ENCODE measurements at places on chromosomes 3 and 15.

DNA sequence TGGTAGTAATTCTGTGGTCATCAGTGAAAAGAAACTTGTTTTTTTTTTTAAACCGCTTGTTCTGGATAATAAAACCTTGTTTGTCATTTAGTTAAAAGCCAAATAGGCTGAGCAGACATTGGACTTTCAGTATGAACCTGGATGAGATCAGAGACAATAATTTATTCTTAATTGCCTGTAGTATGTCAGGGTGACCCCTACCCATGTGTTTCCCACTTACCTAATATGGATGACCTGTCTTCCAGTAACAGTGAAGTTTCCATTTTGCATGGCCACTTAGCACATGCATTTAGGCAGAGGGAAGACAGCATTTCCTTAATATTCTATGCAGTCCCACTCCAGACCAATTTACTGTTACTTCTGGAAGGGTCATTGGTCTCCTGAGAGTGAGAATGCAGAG is 87.6 kb upstream of the CFAP20DC start:
- DNase-seq = no peak

GRCh38 chr15:29278436-29279105 is 8.9 kb upstream of the NSMCE3 start:
- DNase-seq = no peak

GRCh38 chr3:42718338-42718737 is 15.7 kb upstream of the HHATL start:
- DNase-seq = no peak

- no peak for DNase-seq
These were observed 273.0 kb upstream of the COL8A1 start for GRCh38 chr3:99365396-99365795.

DNA sequence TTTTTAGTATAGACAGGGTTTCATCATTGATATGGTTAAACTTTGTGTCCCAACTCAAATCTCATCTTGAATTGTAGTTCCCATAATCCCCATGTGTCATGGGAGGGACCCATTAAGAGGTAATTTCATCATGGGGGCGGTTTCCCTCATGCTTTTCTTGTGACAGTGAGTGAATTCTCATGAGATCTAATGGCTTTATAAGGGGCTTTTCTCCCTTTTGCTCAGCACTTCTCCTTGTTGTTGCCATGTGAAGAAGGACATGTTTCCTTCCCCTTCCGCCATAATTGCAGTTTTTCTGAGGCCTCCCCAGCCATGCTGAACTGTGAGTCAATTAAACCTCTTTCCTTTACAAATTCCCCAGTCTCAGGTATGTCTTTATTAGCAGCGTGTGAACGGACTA is 20.2 kb upstream of the ZNF710 start:
- no peak for DNase-seq

All from CMK (cell line).